Left lung (tissue), 14 donors: ENCODE measurements at places on chromosomes 1 and 21.
A peak's percentile ranks its signal among the peaks of the same experiment; 100 is the strongest.

GRCh38 chr1:53408755-53409129 is 50.5 kb upstream of the DMRTB1 start:
- no peak for DNase-seq

- no peak for DNase-seq
Observed at GRCh38 chr1:223776075-223776814, 63.9 kb downstream of the CAPN2 start.

DNA sequence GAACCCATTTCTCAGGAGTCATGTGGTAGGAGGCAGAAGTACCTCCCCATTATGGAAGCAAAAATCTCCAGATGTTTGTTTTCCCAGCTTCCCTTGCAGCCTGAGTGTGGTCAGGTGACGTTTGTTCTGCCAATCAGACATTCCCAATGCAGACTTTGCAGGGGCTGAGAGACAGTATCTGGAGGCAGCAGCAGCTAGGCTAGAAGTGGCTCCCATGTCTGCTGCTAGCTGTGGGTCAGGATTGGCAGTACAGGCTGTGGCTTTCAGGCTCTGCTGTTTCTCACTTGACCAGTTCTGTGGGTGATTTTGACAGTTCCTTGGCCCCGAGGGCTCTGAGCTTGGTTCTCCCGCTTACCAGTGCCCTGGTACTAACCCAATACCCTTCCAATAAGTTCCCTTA is 58.6 kb upstream of the NBPF3 start:
- DNase-seq = no peak

GRCh38 chr1:157878059-157878458 is 36.5 kb upstream of the CD5L start:
- DNase-seq = no peak

GRCh38 chr1:46094471-46095005 is 37.9 kb downstream of the PIK3R3 start:
- DNase-seq = no peak

DNA sequence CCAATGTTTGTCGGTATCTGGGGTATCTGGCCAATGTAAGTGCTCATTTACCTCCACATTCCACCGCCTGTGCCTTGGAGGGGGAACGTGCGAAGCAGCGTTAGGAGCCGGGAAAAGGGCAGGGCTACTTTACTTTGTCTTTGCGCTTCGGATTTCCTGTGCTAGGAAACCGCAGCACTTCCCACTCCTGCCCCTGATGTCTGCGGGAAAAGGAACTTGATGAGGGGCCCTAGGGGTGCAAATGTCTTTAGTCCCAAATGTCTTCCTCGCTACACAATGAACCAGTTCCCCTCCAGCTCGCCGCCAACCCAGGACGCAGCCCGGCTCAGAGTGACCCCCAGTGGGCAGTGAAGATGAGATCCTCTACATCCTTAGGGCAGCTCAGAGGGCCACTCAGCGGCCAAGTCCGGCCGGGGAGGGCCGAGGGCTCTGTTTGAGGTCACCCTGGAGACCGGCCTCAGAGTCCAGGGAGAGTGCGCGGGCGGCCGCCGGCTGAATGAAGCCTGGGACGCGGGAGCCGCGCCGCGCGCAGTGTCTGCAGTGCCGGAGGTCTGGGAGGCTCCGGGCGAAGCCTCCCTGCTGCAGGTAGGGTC is at the start of gene DYNLT5:
Gene DYNLT5 (plus strand): TSS at position 460 of the 593 bp plus-strand sequence. CDS start 2,200 bp downstream, outside the sequence.
- DNase-seq = peak; percentile 67

DNA sequence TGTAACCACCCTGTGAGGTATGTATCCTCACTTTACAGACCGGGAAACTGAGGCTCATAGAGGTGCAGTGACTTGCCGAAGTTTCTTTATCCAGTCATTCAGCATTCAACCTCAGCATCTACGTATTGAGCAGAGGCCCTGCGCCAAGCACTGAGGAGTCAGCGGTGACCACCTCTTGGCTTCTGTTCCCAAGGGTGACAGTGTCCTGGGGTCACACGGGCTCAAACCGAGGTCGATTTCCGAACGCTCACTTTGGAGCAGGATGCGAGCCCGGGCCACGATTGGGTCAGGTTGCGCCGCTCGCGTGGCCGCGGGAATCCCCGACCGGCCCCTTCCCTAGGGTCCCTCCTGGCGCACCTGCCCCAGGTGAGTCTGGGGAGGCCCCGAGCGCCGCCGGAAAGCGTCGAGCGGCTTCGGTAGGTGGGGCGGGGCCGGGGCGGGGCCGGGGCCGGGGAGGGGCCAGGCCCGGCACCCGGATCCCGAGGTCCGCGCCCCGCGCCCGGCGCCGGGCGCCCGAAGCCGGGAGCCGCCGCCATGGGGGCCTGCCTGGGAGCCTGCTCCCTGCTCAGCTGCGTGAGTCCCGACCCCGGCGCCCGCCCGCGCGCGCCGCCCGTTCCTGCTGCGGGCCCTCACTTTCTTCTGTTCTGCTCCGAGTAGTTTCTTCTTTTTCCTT is at the start of gene SERINC2:
Gene SERINC2 (plus strand): TSS at position 482 of the 673 bp plus-strand sequence. CDS start 53 bp downstream, at position 535.
- DNase-seq = no peak

DNA sequence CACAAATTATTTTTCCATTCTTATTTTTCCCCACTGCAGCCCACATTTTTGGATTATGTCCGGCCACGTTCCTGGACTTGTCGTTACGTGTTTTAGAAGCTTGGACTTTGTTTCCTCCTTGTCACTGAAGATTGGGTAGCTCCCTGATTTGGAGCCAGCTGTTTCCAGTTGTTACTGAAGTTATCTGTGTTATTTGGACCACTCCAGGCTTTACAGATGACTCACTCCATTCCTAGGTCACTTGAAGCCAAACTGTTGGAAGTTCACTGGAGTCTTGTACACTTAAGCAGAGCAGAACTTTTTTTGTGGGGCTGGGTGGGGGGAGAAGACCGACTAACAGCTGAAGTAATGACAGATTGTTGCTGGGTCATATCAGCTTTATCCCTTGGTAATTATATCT is 12.2 kb upstream of the AXDND1 start:
- no peak for DNase-seq

DNA sequence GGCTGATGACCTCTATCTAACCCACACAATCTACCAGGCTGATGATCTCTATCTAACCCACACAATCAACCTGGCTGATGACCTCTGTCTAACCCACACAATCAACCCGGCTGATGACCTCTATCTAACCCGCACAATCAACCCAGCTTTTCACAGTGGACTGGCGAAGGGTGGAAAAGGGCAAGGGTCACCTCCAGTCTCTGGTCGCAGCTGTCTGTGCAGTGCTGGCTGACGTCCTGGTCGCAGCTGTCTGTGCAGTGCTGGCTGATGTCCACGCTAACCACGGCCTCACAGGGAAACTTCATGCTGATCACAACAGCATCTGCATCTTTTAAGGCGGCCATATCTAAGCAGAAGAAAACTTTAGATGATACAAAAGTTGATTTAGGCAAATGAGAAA is 12.2 kb upstream of the CCDC27 start:
- DNase-seq = no peak

- DNase-seq = no peak
Observed at GRCh38 chr1:230561570-230561969, 80.7 kb upstream of the COG2 start.

DNA sequence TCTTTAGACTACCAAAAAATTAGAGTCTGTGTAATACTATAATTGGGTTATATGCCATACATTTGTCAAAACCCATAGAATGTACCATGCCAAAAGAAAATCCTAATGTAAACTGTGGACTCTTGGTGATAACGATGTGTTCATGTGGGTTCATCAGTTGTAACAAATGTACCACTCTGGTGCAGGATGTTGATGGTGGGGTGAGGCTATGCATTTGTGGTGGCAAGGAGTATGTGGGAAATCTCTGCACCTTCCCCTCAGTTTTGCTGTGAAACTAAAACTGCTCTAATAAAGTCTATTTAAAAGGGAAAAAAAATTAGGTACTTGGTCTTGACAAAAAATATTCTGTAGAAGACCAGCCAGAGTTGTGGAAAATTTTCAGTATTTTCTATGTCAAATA is 43.4 kb downstream of the INKA2 start:
- DNase-seq = no peak

DNA sequence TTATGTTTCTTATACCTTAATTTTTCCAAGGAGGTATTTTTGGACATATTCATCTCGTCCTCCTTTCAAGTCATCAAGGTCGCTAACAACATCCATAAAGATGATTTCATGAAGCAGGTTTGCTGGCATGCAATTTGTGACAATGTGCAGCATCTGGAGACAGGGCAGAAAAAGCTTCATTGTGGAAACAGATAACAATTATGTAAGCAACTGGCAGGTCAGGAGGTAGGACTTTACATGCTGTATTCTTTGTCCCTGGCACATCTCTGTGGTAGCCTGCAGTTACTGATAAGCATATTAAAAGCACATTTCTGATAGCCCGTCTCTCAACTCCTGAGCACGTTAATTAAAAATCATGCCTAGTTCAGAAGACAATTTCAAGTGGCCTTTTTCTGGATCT is 156.8 kb downstream of the LEPR start:
- DNase-seq = no peak

DNA sequence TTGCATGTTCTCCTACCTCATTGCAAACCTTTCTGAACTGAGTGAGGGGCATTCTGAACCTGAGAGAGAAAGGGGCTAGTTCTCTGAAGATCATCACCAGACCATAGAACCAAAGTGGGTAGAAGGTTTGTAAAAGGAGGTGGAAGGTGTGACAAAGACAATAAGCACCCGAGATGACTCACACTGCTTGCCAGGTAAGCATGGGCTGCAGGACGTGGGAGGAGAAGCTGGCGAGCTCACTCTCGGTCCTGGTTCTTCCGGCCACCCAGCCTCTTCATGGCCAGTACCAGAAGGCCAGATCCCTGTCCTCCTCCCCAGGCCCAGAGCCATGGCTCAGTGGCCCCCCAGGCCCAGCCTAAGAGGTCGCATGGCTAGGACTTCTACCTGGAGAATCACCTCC is 128.3 kb downstream of the TMEM53 start:
- DNase-seq = no peak

DNA sequence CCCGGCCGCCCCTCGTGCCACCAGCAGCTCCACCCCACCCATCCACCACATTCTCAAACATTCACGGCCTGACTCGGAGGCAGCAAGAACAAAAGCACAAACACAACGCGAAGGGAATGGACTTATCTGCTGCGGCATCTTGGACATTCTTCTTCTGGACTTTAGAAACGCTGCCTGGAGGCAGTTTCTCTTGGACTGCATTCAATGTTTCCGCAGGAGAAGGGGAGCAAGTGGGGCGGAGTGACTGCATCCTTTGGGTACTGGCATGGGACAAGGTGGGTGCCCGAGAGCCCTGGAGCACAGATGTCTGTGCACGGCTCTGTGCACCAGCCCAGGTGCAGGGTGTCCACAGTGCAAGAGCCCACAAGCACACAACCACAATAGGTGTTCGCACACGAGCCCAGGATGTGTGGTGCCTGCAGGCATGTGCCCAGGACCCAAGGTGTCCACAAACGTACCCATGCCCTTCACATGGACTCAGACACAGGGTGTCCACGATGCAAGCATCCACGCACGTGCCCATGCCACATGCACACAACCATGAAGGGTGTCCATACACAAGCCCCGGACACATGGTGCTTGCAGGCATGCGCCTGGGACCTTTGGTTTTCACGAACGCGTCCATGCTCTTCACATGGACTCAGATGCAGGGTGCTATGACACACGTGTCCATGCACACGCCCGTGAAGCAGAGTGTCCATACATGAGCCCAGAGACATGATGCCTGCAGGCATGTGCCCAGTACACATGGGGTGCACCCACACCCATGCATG is 53.6 kb downstream of the WNT9A start:
- peak; percentile 15 for DNase-seq

GRCh38 chr1:32998064-32998463 is 33.5 kb upstream of the RNF19B start:
- no peak for DNase-seq

- DNase-seq = no peak
Observed at GRCh38 chr1:239617731-239618130, 231.4 kb downstream of the CHRM3 start.

GRCh38 chr1:113917400-113918082 is 11.6 kb upstream of the HIPK1 start:
- no peak for DNase-seq

DNA sequence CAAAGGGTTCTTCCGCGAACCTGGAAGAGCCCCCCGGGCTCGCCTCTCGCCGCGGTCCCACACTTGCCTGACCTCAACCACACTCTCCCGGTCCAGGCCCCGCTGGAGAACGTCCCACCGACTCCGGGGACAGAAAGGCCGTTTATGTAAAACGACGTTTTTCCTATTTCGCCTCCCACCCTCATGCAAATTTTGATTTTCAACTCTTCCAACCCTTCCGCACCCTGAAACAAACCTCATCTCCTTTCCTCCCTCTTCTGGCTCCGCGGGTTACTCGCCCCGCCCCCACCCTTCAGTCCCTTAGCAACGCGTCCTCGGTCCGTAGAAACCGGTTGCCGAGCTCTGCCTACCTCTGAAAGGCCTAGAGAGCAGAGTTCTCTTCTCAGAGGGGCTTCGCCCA is at the start of gene C1orf141:
Gene C1orf141 (minus strand): TSS at position 276 of the 400 bp plus-strand sequence. CDS start 7,730 bp downstream, outside the sequence.
- DNase-seq = peak; percentile 26

GRCh38 chr1:87155170-87155569 is 173.5 kb upstream of the LMO4 start:
- DNase-seq = no peak

DNA sequence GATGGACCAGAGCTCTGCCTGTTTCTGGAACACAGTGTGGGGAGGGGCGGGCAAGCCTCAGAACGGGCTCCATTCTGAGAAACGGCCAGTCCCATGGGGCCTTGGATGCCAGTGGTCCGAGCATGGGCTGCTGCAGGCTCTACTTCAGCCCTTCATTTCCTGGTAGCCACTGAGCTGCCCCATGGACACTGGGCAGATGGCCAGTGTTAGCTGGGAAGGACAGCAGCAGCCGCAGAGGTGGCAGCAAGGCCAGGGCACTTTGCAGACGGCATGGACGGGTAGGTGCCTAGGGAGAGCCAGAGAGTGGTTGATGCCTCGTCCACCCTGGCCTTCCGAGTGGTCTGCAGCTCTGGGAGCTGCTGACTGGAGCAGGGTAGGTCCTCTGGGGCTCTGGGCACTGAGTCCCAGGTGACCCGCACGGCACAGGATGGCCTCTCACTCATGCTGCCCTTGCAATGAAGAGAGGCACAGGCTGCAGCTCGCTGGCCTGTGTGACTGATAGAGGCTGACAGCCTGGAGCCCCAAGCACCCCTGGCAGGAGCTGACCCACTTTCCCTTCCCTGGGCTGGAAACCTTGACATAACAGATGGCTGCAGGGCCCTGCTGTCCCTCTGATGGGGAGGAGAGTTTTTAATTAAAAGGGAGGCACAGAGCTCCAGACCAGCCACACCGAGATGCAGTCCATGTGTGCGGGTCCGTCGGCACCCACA is 87.7 kb upstream of the COL6A1 start:
- no peak for DNase-seq

- peak; percentile 65 for DNase-seq
Observed at GRCh38 chr21:20999659-21000058, 1.4 kb downstream of the NCAM2 start.

- no peak for DNase-seq
Observed at GRCh38 chr1:100358210-100358609, 5.9 kb downstream of the CDC14A start.

DNA sequence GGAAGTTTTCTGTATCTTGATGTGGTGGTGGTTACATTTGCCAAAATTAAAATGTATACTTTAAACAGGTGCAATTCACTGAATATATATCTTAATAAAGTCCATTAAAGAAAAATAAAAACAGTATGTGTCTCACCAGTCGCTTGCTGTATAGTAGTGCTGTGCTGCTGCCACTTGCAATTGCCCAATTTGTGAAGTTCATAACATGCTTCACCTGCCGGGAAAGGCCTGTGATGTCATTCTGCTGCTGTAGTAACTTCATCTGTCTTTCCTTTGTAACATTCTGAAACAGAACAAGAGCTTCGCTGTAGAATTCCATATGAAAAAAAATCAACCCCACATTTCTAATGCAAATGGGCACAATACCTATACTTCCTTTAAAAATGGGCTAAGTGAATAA is 83.4 kb downstream of the TRIM33 start:
- DNase-seq = no peak
